ENCODE measurements at places on chromosomes 5 and 9.

GRCh38 chr5:176812269-176813259 lies 2.2 kb downstream of the UNC5A start:
- no peak for DNase-seq

GRCh38 chr5:89292487-89292886 lies 409.5 kb upstream of the MEF2C start:
- no peak for DNase-seq

DNA sequence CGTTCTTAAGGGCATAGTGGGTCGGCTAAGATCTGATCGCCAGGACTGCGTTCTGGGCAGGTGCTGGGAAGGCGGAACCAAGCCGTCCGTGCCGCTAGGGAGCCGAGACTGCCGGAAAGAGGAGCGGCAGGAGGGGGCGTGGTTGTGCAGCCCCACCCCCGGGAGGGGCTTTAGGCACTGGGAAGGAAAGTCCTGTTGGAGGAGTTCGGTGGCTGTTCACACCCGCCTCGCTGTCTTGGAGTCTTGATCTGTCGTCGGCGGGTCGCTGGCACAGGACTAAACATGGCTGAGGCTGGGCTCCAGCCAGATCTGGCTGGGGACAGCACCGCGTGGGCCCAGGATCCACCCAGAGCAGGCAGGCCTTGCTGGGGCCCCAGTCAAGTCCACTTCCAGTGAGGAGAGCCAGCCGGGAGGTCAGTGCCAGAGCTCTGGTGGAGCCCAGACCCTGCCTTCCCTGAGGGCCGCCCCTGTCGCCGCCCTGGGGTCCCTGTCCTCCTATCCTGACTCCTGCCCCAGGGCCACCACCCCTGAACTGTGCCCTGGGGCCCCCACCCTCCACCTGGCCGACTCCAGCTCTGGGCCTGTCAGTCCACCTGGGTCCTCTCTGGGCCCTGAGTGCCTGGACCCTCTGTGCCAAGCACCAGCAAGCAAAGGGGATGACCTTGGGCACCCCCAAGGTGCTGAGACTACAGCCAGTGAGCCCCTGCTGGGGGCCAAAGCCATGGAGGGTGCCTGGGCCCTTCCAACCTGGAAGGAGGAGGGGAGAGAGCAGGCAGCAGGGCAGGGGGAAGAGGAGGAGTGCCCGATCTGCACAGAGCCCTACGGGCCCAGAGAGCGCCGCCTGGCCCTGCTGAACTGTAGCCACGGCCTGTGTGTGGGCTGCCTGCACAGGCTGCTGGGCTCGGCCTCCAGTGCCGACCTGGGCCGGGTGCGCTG lies 4.5 kb downstream of the RNF208 start:
- no peak for DNase-seq

- no peak for DNase-seq
Measured at GRCh38 chr5:42760426-42760825, 3.8 kb downstream of the CCDC152 start.

DNA sequence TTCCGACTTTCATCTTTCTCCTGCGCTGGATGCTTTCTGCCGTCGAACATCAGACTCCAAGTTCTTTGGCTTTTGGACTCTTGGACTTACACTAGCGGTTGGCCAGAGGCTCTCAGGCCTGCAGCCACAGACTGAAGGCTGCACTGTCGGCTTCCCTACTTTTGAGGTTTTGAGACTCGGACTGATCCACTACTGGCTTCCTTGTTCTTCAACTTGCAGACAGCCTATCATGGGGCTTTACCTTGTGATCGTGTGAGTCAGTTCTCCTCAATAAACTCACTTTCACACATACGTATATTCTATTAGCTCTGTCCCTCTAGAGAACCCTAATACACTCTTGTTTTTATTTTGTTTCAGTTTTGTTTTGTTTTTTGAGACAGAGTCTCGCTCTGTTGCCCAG lies 10.3 kb downstream of the FKBP15 start:
- DNase-seq, result no peak

DNA sequence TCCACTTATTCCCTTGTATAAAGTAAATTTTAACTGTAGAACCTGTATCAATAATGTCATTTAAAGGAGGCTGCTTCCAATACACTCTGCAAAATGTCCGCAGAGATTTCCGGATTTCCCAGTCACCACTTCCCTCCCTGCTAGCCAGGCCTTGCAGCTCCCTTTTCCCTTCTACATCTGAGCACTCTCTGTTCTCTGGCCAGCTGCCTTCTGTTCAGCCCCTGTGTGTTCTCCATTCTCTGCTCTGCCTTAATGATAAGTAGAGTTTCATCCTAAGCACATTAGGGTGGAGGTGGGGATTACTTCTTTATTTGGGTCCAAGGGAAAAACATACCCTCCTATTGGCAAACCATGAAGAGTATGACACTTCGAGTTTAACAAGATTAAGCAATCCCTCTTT lies 719.6 kb upstream of the WWC1 start:
- DNase-seq, result no peak

DNA sequence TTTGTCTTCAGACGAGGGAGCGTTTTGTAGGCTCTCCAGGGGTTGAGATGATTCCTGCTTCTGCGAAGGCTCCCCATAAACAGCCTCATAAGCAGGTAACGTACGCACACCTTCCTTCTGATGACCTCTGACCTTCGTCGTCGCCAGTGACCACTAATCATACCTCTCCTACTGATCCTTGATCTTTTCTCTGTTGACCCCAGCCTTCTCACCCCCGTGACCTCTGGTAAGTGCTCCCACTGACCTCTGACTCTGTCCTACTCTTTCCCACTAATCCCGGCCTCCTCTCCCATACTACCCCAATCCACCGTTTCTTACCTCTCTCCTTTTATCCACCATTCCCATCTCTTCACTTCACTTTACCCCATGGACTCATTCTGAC lies 345 bp downstream of the DNAI1 start:
- DNase-seq, result no peak

DNA sequence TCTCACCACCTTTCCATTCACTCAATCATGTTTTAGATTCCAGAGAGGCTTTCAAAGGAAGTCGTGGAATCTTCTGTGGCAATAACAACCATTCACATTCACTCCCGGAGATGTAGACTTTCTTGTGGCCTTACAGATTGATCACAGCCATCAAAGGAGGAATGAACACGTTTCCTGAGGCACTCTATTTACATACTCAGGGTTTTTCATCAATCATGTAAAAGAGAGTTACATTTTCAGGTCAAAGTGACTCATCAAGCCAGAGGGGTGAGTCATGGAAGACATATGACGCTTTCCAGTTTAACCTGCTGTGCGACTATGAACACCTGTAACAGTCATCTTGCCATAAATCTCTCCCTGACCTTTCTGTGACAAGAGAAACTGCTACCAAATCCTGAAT lies 39.3 kb upstream of the RAD23B start:
- no peak for DNase-seq

GRCh38 chr5:54186912-54187445 lies 123.4 kb downstream of the ARL15 start:
- DNase-seq, result no peak

DNA sequence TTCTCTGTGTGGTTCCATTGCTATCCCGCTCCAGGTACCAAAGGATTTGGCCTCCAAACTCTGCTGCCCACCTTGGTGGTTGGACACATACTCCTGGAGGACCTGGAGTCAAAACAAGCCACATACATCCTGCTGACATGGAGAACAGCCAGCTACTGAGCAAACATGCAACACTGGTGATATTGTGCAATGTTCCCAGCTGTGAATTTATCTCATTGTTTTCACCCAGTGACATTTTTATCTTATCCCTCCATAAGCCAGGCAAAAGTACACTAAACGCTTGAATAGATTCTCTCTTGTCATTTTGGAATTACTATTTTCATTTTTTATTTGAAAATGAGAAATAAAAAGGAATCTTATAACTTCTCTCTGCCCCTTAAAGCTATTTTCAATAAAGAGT lies 11.1 kb upstream of the CTSL start:
- no peak for DNase-seq

DNA sequence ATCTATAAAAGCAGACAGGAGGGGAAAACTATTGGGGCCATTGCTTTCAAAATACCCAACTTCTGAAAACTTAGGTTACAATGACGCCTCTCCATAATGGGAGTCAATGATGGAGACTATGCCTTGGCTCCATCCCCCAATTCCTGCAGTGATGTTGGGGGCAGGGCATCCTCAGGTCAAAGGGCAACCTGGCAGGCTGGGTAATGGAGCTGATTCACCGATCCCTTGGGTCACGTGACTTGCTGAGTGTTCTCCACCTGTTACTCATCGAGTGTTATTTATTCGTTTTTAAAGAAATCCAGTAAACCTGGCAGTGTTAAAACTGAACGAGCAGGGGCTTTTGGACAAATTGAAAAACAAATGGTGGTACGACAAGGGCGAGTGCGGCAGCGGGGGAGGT lies 244.4 kb downstream of the FAM114A2 start:
- DNase-seq, result no peak

DNA sequence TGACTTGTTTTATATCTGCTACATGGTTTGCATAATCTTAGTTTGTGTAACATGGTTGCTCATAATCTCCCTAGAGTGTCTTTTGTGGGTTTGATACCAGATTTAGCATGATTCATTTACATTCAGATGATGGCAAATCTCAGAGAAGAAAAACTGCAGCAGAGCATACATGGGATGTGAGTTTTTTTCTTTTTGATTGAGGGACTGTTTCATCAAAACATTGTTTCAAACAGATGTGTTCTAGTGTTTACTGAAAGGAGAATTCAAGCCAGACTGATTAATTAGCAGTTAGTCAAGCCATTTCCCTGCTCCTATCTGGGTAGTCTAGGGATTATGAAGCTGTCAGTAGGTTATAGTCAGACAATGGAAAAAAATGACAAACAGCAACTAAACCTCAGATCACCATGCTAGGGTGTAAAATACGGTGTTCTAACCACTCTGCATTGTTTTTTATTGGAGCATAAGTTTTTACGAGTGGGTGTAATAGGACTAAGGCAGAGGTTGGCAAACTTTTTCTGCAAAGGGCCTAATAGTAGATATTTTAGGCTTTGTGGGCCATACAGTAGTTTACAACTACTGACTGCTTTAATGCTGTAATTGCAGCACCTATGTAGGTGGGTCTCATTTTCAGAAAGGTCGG lies 10.5 kb upstream of the GDNF start:
- no peak for DNase-seq

DNA sequence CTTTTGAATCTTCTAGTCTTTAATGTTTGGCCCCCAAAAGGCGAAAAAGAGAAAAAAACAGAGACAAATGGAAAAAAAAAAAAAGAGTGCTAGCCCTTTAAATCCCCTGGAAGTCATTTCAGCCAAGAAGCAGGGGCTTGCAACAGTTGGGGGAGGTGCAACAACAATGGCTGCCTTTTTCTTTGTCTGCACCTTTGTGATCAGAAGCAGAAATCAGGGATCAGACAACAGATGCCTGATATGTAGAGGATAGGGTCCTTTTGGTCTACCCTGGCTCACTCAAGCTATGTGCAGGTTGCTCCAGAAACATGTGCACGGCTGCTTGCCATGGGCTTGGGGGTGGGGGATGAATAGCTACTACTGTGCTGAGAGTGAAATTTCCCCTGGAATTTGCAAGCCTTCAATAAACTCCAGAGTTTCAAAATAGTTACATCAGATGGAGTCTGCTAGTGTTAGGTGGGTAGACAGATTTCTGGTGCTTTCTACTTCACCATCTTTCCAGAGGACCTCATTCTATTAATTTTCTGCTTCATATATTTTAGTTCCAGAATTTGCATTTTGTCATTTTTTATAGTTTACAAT lies 150.9 kb downstream of the FGF18 start:
- DNase-seq, result no peak

GRCh38 chr9:121599872-121600585 lies 51.4 kb upstream of the DAB2IP start:
- DNase-seq, result no peak

GRCh38 chr5:98929710-98930298 lies 997 bp upstream of the CHD1 start:
- DNase-seq, result no peak

- no peak for DNase-seq
Measured at GRCh38 chr5:77232574-77233358, 22.3 kb downstream of the PDE8B start.
